OCI-M1 (cell line): ENCODE measurements at places on chromosomes 12 and 14.

GRCh38 chr14:88017535-88017934 lies 12.6 kb downstream of the GPR65 start:
- no peak for DNase-seq

- DNase-seq = no peak
These were observed 83.0 kb downstream of the TTC7B start for GRCh38 chr14:90733139-90733808.

DNA sequence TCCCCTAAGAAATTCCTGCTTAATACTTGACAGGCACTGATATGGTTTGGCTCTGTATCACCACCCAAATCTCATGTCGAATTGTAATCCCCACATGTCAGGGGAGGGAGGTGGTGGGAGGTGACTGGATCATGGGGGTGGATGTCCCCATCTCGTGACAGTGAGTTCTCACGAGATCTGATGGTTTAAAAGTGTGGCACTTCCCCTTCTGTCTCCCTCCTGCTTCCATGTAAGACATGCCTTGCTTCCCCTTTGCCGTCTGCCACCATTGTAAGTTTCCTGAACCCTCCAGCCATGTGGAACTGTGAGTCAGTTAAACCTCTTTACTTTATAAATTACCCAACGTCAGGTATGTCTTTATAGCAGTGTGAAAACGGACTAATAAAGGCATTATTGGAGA lies 198.0 kb downstream of the FOXN3 start:
- DNase-seq = no peak

GRCh38 chr12:75390156-75390898 lies 562 bp upstream of the GLIPR1L2 start:
- peak; percentile 63 for DNase-seq

GRCh38 chr12:11814374-11814773 lies 164.9 kb downstream of the ETV6 start:
- DNase-seq = no peak

GRCh38 chr14:52078095-52078531 lies 9.3 kb upstream of the NID2 start:
- DNase-seq = peak; percentile 1

- DNase-seq = no peak
These were observed 23.6 kb upstream of the WNK1 start for GRCh38 chr12:728781-729180.
